ENCODE measurements at places on chromosomes 5 and 9. TPM values are rescaled to one million over a fixed set of nuclear protein-coding genes. Genes with fewer than 3 reads are reported as not detected.

Gene PLAC8L1
- 0.15 TPM for polyA plus RNA-seq

Gene CATSPER3
- polyA plus RNA-seq, result 0.22 TPM

Gene NXNL2
- polyA plus RNA-seq, result 0.92 TPM

Gene TIFAB
- not detected for polyA plus RNA-seq

Gene LCNL1
- 1.5 TPM for polyA plus RNA-seq

Gene RAB3C
- polyA plus RNA-seq, result not detected

Gene SLC6A7
- polyA plus RNA-seq, result not detected

Gene MSX2
- 7.2 TPM for polyA plus RNA-seq

Gene ZFP37
- 1.7 TPM for polyA plus RNA-seq

Gene ADAMTS2
- 25.8 TPM for polyA plus RNA-seq

Gene FOXI1
- not detected for polyA plus RNA-seq

Gene OLFML2A
- polyA plus RNA-seq, result 34.4 TPM

Gene LECT2
- not detected for polyA plus RNA-seq

Gene HMCN2
- under 0.01 TPM for polyA plus RNA-seq

Gene CCNJL
- polyA plus RNA-seq, result 4.4 TPM

Gene OR1J2
- not detected for polyA plus RNA-seq

Gene CNTNAP3
- 1.8 TPM for polyA plus RNA-seq

Gene CTSV
- 0.58 TPM for polyA plus RNA-seq

Gene PRXL2C
- 4.1 TPM for polyA plus RNA-seq

Gene UBAP2
- polyA plus RNA-seq, result 17.5 TPM

Gene ZDHHC11
- polyA plus RNA-seq, result 0.26 TPM
